ENCODE measurements at places on chromosomes 4 and X. TPM values are rescaled to one million over a fixed set of nuclear protein-coding genes. Genes with fewer than 3 reads are reported as not detected.

ESX1 gene
- polyA plus RNA-seq, result not detected

CBR4 gene
- polyA plus RNA-seq, result 13.8 TPM

MEPE gene
- not detected for polyA plus RNA-seq

WAS gene
- 3.8 TPM for polyA plus RNA-seq

S100G gene
- polyA plus RNA-seq, result not detected

ZNF711 gene
- polyA plus RNA-seq, result 6.6 TPM

RFC1 gene
- 38.8 TPM for polyA plus RNA-seq

FATE1 gene
- not detected for polyA plus RNA-seq

DNA sequence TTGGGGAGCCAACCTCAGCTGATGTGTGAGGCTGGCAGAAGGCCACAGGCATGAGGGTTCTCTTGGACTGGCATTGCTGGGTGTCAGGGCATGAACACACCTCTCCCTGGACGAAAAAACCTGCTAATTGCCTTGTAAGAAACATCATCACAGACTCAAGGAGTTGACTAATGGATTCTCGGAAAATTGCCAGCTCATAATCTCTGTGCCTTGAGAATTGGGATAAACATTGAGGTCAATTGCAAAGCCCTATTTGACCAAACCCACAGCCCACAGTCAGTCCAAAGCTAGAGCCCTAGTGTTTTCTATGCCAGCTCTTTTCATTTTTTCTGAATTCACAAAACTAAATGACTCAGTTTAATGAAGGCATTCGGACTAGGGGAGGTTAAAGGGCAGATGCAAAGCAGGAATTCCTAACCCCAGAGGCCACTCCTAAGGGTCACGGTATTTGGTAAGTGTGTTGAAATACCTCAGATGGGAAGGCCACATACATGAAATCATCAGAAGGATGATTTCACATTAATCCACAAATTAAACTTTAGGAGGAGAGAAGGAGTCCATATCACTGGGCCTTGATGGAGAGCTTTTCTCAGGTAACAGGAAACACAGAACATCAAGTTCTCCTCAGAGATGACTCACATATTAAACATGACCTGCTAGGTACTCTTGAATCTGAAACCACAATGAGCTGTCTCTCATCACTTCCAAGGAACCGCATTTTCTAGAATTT, 39.0 kb upstream of the RASL11B start:
- H3K27me3 ChIP-seq, result no peaks in the 10 kb centered on the region

GRCh38 chr4:172018358-172018757, 205.2 kb downstream of the GALNTL6 start:
- no peaks in the 10 kb centered on the region for H3K36me3 ChIP-seq
- H3K27ac ChIP-seq, result no peak overlapping the region
- no peaks in the 10 kb centered on the region for H3K27me3 ChIP-seq
- H3K4me3 ChIP-seq, result no peak overlapping the region
- no peaks in the 10 kb centered on the region for H3K4me1 ChIP-seq

- H3K27ac ChIP-seq, result no peak overlapping the region
- no peaks in the 10 kb centered on the region for H3K27me3 ChIP-seq
- no peak overlapping the region for H3K4me3 ChIP-seq
- no peaks in the 10 kb centered on the region for H3K36me3 ChIP-seq
- peaks cover 14% of the 10 kb centered on the region for H3K4me1 ChIP-seq
These were observed 36.9 kb downstream of the AMMECR1 start for GRCh38 chrX:110280954-110281353.

- peaks cover 43% of the 10 kb centered on the region for H3K36me3 ChIP-seq
- H3K4me1 ChIP-seq, result no peaks in the 10 kb centered on the region
- H3K27me3 ChIP-seq, result no peaks in the 10 kb centered on the region
- H3K4me3 ChIP-seq, result no peak overlapping the region
- no peak overlapping the region for H3K27ac ChIP-seq
These were observed 43.5 kb downstream of the PRKX start for GRCh38 chrX:3669841-3670475.

DNA sequence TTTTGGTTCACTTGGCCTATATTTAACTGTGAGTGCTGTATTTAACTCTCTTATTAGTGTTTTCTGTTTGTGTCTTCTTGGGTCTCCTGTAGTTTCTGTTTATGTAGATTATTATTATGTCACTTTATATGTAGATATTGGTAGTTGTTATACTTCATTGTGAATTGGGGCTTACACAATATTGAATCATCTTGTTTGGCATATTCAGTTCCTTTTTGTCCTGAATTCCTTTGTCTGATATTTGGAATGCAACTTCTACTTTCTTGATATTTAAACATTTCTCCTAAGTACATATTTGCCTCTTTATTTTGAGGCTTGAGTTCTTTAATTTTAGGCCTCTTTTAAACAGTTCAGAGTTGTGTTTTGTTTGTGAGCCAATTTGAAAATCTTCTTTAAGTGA, 544.8 kb upstream of the ADGRL3 start:
- no peak for DNase-seq
- no peaks in the 10 kb centered on the region for H3K36me3 ChIP-seq
- no peaks in the 10 kb centered on the region for H3K4me1 ChIP-seq
- H3K27me3 ChIP-seq, result no peaks in the 10 kb centered on the region

DNA sequence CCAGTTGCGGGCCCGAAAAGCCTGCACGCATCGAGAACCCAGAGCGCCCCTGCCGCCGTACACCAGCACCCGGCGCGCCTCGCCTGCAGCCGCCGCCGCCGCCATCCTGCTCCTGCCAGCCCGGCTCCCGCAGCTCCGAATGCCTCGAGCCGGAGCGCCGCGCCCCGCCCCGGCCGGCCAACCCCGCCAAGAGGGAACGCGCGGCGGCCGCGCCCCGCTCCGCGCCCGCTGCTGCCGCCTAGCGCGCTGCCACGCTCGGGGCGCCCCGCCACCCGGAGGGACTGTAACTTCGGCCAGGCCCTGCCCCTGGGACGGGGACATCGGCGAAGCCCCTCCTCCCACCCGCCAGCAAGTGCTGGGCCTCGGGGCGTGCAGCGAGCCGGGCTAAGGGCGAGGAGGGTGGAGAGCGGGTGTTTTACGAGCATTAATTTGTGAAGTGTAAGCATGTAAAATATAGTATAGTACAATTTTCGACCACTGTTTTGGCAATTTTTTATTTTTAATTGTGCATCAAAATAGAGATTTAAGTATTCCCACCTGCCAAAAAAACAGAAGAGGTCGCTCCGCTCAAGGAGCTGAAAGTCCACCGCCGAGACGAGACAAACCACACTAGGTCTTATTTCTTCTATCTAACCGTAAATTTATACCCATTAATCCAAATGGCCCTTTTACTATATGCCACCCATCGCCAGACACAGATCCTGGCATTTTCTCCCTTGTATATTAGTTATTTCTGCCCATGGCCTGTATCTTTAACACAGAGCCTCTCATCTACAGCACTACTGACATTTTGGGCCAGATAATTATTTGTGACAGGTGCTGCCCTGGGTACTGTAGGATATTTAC, at the start of gene QDPR:
TSS of gene QDPR (minus strand) at position 141 of the 846 bp plus-strand sequence. CDS start at position 105, 36 bp downstream.
- peak; percentile 89 for DNase-seq
- peak within 1 kb of the TSS; percentile 71 for H3K27ac ChIP-seq
- peaks cover 14% of the 10 kb centered on the region for H3K27me3 ChIP-seq
- peak within 1 kb of the TSS; percentile 89 for H3K4me3 ChIP-seq
- H3K4me1 ChIP-seq, result peaks cover 17% of the 10 kb centered on the region
- peaks cover 29% of the 10 kb centered on the region for H3K36me3 ChIP-seq

DNA sequence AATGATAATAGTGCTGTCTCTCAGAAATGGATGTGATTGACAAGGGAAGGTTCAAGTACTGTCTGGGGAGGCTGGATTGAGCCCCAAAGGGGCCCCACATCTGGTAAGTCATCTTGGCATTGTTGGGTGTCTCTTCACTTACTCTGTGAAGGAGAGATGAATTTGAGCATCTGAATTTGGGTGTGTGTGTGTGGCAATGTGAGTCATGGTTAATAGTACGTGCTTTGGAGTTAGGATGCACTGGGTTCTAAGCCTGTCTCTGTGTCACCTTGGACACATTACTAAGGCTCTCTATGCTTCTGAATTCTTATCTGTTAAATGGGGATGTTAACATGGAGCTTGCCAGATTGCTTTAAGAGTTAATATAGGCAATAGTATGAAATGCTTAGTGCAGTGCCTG, 80.4 kb downstream of the FRAS1 start:
- no peaks in the 10 kb centered on the region for H3K27me3 ChIP-seq
- H3K36me3 ChIP-seq, result no peaks in the 10 kb centered on the region
- no peak for DNase-seq

DNA sequence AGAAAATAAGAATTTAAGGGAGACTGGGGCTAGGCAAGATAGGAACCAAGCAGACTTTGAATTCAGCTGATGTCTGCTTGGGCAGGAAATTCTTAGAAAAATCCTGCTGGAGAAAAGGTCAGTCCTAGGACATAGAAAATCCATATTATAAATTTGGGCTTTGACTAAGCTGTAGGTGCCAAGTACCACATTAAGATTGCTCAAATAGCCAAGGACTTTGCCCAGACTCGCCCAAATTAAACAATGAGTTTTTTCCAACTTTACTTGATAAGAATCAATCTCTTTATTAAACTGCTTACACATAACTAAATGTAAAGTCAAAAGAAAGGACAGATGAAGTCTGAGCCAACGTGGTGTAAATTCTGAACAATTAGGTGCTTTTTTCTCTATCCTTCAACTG, 95.4 kb downstream of the FUNDC1 start:
- H3K4me3 ChIP-seq, result no peak overlapping the region
- H3K27me3 ChIP-seq, result no peaks in the 10 kb centered on the region
- DNase-seq, result no peak
- H3K36me3 ChIP-seq, result no peaks in the 10 kb centered on the region
- no peak overlapping the region for H3K27ac ChIP-seq
- H3K4me1 ChIP-seq, result no peaks in the 10 kb centered on the region

DNA sequence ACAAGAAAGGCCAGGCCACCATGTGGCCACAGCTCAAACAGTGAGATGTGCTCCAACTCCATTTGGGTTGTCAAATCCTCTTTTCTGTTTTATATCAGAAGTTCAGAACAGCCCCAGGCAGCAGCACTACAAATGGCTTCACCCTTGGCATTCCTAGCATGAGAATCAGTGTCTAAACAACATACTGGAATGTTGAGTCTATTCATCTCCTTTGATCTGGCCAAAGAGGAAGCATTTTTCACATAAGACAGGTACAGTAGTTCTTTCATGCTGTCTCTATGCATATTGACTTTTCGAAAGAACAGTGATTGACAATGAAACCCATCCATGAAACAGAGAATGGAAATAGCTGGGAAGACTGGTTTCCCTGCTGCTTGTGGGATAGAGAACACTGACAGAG, 289.5 kb downstream of the USP46 start:
- H3K4me3 ChIP-seq, result no peak overlapping the region
- no peaks in the 10 kb centered on the region for H3K27me3 ChIP-seq
- H3K36me3 ChIP-seq, result no peaks in the 10 kb centered on the region
- no peaks in the 10 kb centered on the region for H3K4me1 ChIP-seq
- H3K27ac ChIP-seq, result no peak overlapping the region

DNA sequence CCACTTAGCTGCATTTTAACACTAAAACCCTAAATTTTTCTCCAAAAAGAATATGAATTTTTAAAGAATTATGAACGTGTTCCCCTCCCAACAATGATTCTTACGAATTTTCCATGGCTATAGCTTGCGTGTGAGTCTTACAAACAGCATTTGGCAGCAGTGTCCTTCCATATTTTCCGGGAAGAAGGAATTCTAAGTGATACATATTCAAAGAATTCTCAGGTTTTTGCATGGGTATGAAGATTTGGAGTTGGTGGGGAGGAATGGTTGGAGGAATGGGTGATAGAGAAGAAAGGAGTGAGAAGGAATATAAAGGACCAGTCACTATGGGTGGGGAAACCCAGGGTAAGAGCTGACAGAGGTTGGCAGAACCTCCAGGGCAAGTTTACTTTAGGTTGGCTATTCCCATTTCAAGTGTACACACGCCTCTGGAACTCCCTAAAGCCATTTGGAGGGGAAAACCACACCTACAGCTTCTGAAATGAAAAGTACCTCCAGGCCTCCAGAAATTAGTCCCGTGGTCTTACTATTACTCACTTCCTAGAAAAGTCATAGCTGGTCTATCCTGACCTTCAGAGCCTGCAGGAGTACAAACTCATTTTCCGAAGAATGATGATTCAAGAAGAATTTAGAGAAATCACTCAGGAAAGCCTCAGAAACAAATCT, 420.8 kb upstream of the DIPK2B start:
- no peaks in the 10 kb centered on the region for H3K36me3 ChIP-seq
- no peaks in the 10 kb centered on the region for H3K27me3 ChIP-seq
- H3K4me3 ChIP-seq, result no peak overlapping the region
- H3K4me1 ChIP-seq, result no peaks in the 10 kb centered on the region

DNA sequence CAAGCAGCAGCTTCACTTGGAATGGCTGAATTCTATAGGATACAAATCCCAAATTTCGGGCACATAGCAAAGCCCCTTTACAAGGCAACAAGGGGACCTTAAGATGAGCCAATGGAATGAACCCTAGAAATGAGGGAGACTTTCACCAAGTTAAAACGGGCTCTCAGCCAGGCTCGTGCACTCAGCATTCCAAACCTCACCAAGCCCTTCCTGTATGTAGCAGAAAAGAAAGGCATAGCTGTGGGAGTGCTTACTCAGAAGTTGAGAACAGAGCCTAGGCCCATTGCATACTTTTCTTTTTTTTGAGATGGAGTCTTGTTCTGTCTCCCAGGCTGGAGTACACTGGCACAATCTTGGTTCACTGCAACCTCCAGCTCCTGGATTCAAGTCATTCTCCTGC, 10.8 kb upstream of the HERC5 start:
- H3K27me3 ChIP-seq, result no peaks in the 10 kb centered on the region
- no peak overlapping the region for H3K27ac ChIP-seq
- H3K36me3 ChIP-seq, result no peaks in the 10 kb centered on the region
- no peaks in the 10 kb centered on the region for H3K4me1 ChIP-seq
- no peak for DNase-seq

DNA sequence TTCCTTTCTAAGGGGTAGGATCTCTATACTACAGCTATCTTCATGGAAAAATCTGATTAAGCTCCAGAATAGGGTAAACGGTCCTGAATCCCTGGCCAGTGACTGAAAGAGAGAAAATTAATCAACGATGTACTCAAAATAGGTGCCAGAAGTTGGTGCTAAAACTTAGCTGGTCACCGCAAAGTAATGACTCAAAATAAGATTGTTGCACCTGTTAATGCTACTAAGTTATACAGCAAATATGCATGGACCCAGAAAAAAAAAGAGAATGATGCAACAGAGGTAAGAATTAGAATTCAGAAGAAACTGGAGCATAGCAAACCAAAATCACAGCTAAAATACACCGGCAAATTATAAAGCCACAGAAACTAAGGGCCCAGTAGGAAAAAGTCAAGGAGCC, 239.7 kb upstream of the FAM241A start:
- H3K27me3 ChIP-seq, result no peaks in the 10 kb centered on the region
- H3K4me3 ChIP-seq, result no peak overlapping the region
- no peaks in the 10 kb centered on the region for H3K4me1 ChIP-seq

- H3K36me3 ChIP-seq, result no peaks in the 10 kb centered on the region
- no peak overlapping the region for H3K4me3 ChIP-seq
- DNase-seq, result no peak
- H3K27me3 ChIP-seq, result no peaks in the 10 kb centered on the region
- no peak overlapping the region for H3K27ac ChIP-seq
These were observed 602.2 kb downstream of the IL15 start for GRCh38 chr4:142238589-142238988.

- no peaks in the 10 kb centered on the region for H3K4me1 ChIP-seq
- H3K27me3 ChIP-seq, result no peaks in the 10 kb centered on the region
- DNase-seq, result no peak
These were observed 59.0 kb downstream of the REELD1 start for GRCh38 chr4:146273204-146273901.

Measured in K562 (cell line).